Hematopoietic multipotent progenitor cell treated with erythropoietin and hydrocortisone succinate and interleukin-3 and kit ligand, for 15 days (in vitro differentiated cells): ENCODE measurements at places on chromosomes 12 and 14.

GRCh38 chr12:12636641-12637040 is 25.0 kb downstream of the CREBL2 start:
- DNase-seq, result no peak

DNA sequence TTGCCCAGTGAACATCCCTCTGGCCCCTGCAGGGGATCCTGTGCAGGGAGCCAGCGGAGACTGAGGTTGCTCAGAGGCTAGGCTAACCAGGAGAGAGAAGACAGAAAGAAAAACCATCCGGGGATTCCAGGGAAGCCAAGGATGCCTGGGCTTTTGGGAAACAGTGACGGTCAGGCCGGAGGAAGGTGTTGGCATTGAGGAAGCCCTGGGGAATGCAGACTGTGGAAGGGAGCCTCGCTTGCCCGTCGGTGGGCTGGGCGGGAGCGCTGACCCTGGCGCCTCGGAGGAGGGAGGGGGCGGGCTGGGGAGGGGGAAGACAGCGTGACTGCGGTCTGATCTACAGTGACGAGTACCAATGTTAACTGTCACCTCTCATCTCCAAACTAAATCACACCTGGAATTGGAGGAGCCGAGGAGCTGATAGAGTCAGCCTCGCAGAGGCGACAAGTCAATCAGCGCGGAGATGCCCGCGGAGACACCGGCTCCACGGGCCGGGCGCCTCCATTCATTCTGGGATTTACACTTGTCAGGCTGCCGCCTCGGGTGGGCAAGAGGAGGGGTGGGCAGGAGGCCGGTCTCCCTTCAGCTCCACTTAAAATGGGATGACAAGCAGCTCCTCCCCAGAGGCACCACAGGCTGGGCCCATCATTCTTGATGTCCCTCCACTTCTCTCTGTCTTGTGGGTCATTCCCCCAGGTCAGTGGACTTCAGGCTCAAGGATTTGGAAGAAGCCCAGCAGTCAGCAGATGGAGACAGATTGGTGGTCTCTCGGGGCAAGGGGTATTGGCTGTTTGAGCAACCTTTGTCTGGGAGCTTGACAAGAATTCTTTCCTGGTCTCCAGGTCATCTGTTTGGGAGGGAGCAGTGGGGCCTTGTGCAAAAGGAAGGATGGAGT is 20.4 kb upstream of the GPATCH2L start:
- no peak for DNase-seq

GRCh38 chr14:105015242-105015641 is 5.6 kb downstream of the CDCA4 start:
- DNase-seq, result no peak

- DNase-seq, result no peak
These were observed 47.6 kb downstream of the SLC8B1 start for GRCh38 chr12:113287146-113287898.

DNA sequence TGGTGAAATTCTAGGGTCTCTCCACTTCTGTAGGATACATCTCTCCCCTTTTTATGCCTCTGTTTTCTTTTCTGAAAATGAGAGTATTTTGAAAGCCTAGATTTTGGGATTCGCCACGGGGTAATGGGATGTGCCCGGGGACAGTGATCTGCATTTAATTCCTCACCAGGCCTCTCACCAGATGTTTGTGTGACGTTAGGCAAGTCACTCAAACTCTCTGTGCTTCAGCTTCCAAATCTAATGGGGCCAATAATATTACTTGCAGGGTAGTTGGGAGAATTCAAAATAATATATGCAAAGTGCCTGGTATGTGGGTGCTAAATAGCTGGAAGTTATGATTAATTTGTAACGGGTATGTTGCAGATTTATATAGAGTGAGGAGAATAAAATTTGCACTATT is 78.8 kb downstream of the C12orf75 start:
- DNase-seq, result no peak

DNA sequence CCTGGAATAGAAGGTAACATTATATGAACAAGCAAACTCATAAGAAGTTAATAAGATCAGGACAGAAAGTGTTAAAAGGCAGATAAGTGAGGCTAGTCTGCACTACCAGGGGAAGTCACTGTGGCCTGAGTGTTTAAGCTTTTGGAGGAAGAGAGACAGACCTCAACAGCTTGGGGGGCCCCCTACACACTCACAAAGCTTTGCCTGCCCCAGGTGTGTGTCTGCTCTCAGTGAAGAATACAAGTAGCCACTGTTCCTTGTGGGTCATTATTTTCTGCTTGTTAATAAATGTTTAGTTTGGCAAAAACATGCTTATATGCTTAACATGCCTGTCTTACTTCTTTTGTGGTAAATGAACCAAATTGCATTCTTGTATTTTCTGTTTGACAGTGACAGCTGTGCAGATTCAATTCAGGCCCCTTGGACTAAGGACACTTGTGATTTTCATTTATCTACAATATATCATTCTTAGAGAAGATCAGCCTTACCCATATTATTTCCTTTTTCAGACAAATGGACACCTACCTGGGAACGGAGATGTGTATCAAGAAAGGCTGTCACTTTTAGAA is 50.7 kb upstream of the C12orf71 start:
- no peak for DNase-seq

DNA sequence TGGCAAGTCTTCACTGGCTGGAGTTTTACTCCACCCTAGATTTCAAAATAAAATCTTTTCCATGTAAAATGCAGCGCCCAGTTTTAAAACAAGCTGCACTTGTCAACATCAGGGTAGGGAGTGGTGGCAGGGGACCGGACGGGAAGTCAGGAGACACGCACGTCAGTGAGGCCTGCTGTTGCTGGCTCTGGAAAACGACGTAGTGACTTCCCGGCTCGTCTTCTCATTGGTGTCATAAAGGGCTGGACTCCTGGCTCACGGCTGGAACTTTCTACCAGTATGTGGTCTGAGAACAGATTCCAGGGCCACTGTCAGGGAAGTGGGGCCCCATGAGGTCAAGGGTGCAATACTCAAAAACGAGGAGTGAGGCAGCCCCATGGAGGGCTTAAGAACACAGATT is 64.2 kb upstream of the FOXN3 start:
- no peak for DNase-seq

GRCh38 chr12:61018571-61018970 is 1241.6 kb upstream of the USP15 start:
- DNase-seq, result no peak
